ENCODE measurements at places on chromosomes 7 and 10.

DNA sequence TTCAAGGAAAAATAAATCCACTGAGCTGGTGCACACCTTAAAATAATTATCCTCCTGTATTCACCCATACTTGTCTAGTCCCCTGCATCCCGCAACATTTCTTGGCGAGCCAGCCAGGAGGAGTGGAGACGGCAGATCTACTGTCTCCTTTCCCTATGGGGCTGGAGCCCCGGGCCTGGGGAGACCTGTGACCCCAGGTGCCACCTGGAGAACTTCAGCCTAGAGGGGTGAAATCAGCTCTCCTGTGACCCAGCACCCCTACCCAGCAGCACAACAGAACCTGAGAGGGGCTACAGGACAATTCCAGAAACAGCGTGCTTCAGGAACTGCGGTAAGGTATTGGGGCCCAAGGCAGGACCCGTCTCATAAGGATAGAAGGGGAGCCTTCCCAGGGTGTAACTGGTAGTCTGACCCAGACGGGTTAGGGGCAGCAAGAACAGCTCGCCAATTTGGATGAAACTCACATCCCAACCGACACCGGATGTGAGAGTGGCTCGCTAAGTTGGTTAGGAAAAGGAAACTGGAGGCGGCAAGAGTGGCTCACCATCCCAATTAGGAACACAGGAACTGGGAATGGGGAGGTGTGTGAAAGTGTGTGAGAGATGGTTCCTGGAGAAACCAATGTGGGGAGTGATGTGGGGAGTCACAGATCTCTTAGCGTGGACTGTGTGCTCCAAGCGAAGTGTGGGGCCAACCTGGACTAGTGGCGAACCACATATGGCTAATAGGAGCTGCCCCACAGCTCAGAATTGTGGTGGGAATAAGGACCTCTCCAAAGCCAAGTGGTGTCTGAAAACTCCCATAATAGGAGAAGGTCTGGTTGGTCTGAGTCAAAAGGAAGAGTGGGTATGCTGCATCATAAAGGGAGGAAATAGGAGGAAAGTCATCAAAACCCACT lies 15.1 kb upstream of the DENND2A start:
- DNase-seq, result no peak

GRCh38 chr7:112556633-112557032 lies 75.8 kb downstream of the LSMEM1 start:
- DNase-seq, result no peak

DNA sequence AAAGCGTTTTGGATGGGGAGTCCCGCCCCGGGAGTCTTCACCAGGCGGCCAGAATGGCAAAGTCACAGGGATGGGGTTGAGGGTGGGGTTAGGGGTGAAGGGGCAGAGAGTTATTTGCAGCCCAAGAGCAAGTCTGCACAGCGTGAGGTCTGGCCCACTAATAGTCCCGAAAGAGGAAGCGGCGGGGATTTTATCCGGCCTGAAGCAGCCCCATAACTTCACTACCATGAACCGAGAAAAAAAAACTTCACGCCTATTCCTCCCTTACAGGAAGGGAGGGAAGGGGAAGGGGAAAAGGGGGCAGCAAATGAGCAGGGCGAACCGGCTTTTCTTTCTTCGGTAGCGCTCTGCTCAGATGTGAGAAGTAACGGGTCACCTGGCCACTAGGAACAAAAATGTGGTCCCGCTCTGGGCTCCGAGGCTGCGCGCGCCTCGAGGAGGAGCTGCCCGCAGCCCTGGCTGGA lies 712 bp downstream of the ITPRIP start:
- peak; percentile 76 for DNase-seq

GRCh38 chr10:102505462-102506115 lies 1.8 kb downstream of the SUFU start:
- no peak for DNase-seq

GRCh38 chr7:138316421-138317043 lies 143.5 kb upstream of the TRIM24 start:
- no peak for DNase-seq

- no peak for DNase-seq
Observed at GRCh38 chr7:98249106-98249505, 2.9 kb downstream of the TECPR1 start.

GRCh38 chr10:51272555-51272954 lies 198.3 kb downstream of the PRKG1 start:
- DNase-seq, result no peak

GRCh38 chr10:52400562-52400961 lies 86.5 kb downstream of the DKK1 start:
- no peak for DNase-seq

DNA sequence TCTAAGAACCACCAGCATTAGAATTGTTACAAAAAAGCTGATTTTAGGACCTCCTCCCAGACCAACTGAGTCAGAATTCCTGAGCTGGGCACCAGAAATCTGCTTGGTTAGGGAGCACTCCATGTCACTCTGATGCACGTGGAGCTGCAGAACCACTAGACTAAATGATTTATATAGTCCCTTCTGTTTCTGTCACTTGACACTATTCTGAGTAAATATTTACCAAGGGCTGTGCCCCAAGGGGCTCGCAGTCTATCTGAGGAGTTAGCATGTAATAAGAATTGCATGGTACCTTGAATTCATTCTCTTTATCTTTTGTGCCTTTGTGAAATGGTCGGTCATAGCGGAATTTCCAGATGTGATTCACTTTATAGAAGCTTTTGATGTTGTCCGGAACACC lies 196.0 kb upstream of the IMMP2L start:
- DNase-seq, result no peak

- no peak for DNase-seq
Observed at GRCh38 chr10:122261584-122261983, 9.5 kb upstream of the BTBD16 start.

- no peak for DNase-seq
Observed at GRCh38 chr7:139060695-139061237, 24.9 kb upstream of the ZC3HAV1L start.

GRCh38 chr10:75265856-75266255 lies 30.1 kb upstream of the COMTD1 start:
- no peak for DNase-seq

DNA sequence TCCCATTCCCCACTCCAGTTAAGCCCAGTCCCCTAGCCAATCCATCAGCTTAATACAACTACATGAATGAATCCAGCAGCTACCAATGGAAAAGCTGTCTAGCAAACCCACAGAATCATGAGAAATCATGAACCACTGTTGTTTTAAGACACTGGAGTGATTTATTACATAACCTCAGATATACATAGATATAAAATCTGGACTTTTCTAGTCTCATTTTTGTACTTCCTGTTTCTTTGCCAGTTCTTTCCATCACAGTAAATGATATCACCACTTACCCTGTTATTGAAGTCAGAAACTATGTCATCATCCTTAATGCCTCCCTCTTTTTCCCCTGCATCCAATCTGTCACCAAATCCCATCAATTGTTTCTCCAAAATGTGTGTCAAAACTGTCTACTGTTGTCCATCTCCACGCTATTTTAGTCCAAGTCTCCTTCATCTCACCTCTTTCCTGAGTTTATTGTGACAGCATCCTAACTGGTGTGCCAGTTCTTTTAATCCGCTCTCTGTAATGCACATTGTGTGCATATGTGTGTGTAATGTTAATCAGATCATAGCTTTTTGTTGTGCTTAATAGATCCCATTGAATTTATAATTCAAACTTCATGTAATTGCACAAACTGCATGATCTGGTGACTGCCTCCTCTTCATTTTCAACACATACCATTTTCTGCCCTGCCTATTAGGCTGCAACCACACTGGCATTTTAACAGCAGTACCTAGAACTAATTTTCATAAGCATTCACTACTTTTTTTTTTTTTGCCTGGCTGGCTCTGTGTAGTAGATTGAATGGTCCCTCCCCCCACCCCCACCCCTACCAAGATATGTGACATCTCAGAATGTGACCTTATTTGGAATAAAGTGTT lies 56.0 kb downstream of the MKLN1 start:
- no peak for DNase-seq

DNA sequence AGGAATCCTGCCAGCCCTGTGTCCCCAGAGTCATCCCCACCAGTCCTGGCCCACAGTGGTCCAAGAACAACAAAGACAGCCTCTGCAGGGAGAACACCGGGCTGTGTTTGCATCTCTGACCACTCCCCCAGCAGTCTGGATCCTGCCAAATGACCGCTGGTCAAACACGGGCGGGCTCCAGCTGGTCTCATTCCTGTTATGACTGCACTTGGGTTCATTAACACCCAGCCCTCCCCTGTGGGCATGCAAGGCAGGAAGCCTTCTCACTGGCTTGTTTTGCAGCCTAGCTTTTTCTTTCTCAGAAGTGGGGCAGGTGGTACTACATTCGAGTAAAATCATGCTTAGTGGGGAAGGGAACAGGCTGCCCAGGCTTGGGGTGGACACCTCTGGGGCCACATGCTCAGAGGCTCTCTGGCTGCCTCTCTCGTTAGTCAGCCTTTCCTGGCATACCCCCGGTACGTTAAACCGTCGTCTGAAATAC lies 190.0 kb downstream of the PLXNA4 start:
- peak; percentile 59 for DNase-seq

DNA sequence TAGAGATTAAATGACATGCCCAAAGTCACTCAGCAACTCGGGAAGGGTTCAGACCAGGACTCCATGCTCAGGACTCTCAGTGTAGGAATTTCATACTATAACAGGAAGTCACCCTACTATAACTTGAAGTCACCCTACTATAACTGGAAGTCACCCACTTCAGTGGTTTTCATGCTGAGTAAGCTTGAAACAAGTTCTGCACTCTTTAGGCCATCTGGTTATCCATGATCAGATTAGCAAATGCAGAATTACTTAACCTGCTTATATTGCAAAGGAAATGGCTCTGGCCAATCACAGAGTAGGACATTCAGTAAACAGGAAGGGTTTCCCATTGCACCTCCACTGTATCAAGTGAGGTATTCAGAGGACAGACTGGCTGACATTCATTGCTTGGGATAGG lies 1240.4 kb downstream of the GATA3 start:
- DNase-seq, result no peak

DNA sequence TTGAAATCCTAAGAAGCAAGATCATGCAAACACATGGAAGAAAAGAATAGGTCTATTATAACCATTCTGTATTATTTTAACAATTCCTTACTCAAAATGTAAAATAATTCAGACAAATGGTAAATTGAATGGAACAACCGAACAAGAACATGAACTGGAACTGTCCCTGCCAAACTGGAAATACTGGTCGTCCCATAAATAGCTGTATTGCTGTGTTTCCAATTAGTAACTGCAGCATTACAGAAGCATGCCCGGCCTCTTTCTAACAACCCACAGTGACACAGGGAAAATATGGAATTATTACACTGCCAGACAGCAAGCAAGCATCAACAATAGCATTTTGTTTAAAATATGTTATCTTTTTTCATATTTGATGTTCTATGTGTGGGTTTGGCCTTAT lies 1138.5 kb upstream of the PHF14 start:
- DNase-seq, result peak; percentile 60

GRCh38 chr7:4241791-4242190 lies 440.3 kb upstream of the FOXK1 start:
- DNase-seq, result no peak

DNA sequence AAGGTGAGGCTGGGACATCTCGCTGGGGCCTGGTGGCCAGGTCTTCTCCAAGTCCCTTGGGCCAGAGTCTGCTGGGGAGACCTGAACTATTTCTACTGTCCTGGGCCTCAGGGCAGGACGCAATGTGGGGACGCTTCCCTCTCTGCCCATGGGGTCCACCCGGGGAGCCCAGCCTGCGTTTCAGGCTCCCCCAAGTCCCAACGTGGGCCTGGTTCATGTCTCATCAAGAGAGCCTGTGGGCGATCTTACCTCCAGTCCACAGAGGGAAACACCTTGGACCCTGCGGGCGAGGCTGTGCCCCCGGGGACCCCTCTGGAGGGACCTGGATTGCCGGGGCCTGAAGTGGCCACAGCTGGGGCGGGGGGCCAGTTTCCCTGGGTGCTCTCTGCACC lies 91.7 kb downstream of the DNAJB6 start:
- no peak for DNase-seq

DNA sequence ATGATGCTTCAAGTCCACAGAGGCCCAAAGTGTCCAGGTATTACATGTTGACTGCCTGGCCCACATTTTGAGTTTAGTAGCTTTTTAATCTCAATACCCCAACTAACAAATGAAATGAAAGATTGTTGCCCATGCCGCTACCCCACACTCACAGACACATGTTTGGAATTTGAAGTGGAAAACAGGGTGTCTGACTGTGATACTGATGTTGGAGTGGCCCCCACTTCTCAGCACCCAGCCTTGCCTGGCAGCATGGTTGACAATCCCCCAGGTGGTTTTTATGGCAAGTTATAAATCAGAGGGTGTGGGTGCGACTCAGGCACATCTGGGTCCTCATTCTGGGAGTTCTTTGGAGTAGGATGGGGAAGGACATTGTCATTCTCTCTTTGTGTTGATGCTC lies 314.7 kb upstream of the ZNF32 start:
- DNase-seq, result no peak

- DNase-seq, result no peak
Observed at GRCh38 chr7:106203473-106203872, 81.3 kb downstream of the NAMPT start.

- DNase-seq, result peak; percentile 6
Observed at GRCh38 chr7:64878684-64879083, 24.4 kb upstream of the ZNF273 start.

- DNase-seq, result peak; percentile 33
Observed at GRCh38 chr7:122306320-122307227, 2.0 kb upstream of the FEZF1 start.

GRCh38 chr10:73576178-73576889 lies 14.8 kb downstream of the USP54 start:
- peak; percentile 94 for DNase-seq

- no peak for DNase-seq
Observed at GRCh38 chr7:128827248-128827958, 2.8 kb upstream of the FLNC start.

GRCh38 chr10:7351894-7352293 lies 58.9 kb downstream of the SFMBT2 start:
- DNase-seq, result no peak

DNA sequence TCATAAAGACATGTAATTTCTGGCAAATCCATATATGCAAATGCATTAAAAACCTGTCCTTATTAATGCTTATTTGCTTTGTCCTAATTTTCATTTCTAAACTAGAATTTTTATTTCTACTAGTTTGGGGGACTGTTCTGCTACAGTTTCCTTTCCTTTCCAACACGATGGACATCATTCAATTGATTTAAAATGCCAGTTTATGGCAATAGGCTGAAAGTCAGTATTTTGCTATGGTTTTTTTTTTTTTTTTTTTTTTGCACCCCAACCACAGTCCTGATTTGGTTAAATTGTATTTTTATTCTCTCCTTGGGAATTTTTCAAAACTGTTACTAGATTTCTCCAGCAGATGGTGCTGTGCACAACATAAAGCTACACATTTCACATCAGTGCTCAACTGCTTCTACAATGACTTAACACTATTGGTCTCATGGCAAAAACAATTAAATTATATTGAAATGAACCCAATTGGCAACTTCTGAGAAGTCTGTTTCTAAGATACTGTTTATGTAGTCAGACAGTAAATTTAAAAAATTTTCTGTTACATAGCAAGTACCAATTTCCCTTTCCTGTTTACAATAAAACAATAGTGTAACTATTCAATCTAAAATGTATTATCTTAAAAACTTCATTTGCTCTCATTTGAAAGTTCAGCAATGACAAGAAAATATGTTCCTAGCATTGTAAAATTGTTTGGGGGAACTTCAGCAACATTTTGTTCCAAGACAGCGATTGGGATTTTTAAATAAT lies 193.8 kb upstream of the CCDC6 start:
- peak; percentile 75 for DNase-seq

- DNase-seq, result no peak
Observed at GRCh38 chr10:127935071-127935561, 28.2 kb downstream of the PTPRE start.

- DNase-seq, result no peak
Observed at GRCh38 chr10:21985541-21985940, 18.0 kb downstream of the DNAJC1 start.
